ENCODE measurements at places on chromosomes 5 and 9.

DNA sequence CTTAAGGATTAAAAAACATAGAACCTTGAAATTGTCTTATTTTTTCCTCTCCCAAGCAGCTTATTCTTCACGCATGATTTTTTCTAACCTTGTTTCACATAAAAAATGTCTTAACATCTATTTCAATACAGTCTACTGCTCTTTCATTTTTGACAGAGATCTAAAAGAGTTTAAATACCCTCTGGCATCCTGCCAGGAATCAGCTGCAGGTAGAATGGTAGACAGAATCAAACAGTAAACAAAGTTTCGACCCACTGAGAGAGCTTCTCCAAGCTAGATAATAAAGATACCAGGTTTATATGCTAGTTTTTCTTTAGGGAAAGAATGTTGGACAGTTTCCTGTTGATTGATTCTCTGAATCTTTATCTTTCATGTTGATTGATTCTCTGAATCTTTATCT, 555.8 kb upstream of the CDH9 start:
- DNase-seq: no peak

DNA sequence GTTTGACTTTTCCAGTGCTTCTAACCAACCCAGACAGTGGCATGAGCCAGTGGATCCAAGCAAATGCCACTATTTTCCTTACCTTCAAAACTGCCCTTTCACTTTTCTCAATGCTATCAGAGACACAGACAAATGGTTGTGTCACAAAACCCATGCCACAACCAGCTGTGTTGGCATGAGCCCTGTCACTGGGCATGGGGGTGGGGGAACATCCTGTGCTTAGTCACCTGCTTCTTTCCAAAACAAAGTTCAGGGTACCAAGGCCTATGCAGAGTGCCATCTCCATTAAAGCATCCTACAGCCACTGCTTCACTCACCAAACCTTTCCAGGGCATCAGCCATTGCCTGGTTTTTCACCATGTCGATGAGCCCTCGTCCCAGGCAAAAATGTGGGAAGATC, 30.1 kb downstream of the NIPSNAP3B start:
- DNase-seq: peak; percentile 17

DNA sequence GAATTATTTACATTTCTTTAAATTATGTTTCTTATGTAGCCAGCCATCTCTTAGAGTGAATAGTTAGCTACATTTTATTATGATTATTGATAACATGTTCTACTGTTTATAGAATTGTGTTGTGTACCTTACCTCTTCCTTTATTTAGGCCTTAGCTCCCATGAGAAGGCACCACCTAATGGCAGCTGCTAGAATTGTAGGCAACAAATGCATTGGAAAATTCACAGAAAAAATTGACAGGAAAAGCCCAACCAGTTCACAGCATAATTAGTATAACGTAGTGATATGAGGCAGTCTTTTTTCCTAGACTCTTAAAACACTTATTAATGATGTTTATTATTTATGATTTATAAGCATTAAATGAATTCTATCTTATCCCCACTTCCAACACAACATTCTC, 175.8 kb downstream of the WDR70 start:
- no peak for DNase-seq

DNA sequence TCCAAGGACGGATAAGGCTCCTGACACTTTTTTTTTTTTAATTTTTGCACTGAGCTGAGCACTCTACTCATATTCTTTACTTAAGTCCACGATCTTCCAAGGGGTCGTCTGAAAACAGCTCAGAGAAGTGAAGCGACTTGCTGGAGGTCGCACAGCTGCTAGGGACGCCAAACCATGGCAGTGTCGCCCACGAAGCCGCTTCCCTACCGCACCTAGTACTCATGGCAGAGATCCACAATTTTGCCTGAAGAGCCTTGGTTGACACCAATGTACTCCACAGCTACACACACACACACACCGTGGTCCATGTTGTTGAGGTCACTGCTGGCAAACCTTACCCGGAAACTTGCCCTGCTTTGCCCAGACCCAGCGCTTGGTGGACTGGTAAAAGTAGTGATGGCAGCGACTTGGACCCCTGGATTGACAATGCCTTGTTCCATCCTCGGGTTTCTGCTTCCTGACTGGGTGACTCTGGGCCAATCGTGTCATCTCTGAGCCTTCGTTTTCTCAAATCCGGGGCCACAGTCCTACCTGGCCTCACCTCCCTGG, 521 bp upstream of the SLIT3 start:
- no peak for DNase-seq

- no peak for DNase-seq
Measured at GRCh38 chr5:74502479-74502950, 138.0 kb downstream of the ENC1 start.

GRCh38 chr9:1919229-1919628, 95.9 kb upstream of the SMARCA2 start:
- no peak for DNase-seq

DNA sequence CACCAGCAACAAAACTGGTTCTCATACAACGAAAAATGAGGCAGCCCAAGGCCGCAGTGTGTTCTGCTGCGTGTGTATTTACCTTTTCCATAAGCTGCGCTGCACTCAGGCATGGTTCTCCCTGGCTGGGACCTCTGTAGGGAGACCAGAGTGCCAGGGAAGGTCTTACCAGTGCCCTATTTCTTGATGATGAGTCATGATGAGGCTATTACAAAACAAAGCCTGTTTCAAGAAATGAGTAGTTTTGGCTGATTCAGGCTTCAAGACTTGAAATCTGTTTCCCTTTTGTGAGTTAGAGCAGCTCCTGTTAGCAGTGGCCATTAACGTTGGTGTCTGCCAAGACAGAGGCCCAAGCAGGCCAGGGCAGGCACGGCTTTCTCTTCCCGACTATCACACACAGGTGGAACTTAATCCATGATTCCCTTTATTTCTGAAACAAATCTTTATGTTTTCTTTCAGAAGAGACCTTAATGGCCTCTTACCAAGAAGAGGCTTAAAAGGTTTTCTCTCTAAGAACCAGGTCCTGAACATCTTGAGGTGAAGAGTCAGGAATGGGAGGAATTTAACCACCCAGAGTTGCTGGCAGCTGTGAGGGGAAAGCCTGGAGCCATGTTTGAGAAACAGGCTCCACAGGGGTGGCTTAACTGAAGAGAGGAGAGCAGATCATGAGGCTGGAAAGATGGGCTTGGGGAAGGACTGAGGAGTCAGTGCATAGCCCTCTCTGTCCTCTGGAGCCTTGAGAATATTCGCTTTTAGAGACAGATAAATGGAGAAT, 41.4 kb upstream of the TIFAB start:
- DNase-seq: no peak

DNA sequence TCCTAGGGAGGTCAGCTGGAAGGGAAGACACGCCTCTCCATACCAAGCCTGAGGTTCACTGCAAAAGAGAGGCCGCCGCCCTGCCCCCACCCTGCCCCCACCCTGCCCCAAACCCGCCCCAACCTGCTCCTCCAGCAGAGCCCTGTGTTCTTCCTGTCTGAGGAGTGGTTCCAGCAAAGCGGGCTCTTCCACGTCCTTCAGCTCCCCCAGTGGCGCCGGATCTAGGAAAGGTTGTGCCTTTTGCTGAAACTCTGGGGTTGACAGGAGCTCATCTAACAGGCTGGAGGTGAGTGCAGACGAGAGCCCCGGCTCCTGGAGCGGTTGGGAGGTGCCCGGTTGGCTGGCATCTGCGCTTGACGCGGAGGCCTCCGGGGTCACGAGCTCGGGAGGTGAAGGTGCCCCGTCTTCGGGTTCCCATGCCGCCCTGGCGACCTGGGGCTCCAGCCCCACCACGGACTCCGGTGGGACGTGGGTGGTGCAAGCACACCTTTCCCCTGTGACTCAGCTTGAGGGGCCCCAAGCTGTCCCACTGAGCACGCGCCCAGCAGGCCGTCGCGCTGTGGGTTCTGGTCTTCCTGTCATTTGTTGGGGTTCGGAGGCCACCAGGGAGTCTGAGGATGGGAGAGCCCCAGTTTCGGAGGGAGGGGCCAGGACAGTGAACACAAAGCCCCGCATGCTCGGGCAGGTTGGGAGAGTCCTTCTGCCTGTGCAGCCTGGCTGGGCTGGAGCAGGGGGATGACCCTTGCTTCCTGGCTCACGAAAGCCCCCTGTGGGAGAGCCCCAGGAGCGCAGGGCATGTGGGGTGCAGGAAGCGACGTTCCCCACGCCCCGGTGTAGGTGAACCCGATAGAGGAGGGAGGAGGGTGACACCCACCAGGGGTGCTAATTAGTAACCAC, 1467.1 kb downstream of the FOXD4L5 start:
- peak; percentile 64 for DNase-seq

- DNase-seq: no peak
Measured at GRCh38 chr9:81264516-81264915, 424.8 kb downstream of the TLE1 start.

DNA sequence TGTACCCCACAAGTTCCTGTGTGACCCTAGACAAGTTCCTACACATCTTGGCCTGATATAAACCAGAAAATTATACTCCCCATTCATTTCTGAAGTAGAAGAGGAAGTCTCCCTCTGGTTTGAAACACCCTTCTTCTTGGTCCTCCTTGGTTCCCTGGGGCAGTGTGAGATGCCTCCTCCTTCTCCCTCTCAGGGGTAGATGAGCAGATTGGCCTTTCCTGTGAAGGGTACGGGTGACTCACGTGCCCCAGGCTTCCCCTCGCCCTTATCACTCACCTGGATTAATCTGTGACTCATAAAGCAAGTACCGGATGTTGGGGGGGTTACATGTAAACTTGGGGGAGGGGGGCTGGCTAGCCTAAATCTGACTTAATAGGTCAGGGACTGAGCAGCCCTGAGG, 11.1 kb upstream of the AQP3 start:
- DNase-seq: peak; percentile 61

- DNase-seq: no peak
Measured at GRCh38 chr5:98989727-98990126, 60.9 kb upstream of the CHD1 start.

- no peak for DNase-seq
Measured at GRCh38 chr9:6991418-6991817, 233.6 kb downstream of the KDM4C start.

DNA sequence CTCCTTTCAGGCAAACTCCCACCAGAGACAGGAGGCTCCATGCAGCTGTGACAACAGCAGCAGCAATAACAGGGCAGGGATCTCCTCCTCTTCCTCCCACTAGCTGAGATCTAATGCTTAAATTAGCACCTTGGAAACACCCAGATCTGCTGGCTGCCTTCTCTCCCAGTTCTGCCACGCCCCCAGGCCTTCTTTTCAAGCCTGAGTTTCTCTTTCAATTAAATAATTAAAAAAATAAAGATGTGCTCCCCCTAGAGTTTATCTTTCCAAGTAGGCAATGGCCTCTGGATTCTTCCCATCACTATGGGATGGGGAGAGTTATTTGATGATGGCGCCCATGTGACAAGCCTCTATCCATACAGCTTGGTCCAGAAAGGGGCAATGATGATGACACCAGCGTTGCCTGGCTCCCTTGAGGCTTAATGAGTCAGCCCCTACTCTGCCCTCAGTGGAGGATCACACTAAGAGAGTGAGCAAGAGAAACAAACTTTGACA, 3.8 kb downstream of the FAM219A start:
- DNase-seq: peak; percentile 35

GRCh38 chr9:70015099-70015498, 28.5 kb upstream of the MAMDC2 start:
- no peak for DNase-seq

DNA sequence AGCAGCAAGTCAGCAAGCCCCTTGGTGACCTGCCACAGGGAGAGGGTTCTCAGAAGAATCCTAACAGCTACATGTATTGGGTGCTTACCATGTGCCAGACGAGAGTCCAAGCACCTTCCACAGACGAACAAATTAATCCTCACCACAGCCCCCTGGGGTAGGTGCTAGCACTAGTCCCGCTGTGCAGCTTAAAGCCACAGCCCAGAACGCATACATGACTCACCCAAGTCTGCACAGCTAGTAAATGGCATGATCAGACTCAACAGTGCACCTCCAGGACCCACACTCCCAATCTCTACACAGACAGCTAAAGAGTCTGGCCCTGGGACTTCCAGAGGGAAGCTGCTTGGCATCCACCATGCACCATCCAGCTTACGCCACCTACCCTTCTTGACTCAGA, 111.5 kb downstream of the PAX5 start:
- DNase-seq: no peak

DNA sequence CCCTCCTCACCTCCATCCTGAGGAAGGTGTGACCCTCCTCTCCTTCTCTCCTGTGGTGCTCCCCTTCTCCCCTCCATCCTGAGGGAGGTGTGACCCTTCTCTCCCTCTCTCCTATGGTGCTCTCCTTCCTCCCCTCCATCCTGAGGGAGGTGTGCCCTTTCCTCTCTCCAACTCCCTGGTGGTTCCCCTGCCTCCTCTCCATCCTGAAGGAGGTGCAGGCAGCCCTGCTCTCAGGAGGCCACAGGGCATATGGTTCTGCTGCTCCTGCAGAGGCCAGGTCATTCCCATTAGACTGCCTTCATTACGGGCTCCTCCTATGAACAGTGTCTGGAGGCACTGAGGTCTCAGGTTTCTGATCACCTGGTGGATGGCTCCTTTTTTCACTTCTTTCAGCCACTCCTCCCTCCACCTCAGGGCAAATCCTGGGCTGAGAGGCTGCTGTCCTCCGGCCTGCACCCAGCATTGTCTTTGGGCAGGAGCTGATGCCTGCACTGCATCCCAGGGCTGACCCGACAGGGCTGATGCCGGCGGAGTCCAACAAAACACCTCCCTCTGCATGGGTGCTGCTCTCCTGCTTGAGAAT, 197.1 kb downstream of the MED10 start:
- no peak for DNase-seq

DNA sequence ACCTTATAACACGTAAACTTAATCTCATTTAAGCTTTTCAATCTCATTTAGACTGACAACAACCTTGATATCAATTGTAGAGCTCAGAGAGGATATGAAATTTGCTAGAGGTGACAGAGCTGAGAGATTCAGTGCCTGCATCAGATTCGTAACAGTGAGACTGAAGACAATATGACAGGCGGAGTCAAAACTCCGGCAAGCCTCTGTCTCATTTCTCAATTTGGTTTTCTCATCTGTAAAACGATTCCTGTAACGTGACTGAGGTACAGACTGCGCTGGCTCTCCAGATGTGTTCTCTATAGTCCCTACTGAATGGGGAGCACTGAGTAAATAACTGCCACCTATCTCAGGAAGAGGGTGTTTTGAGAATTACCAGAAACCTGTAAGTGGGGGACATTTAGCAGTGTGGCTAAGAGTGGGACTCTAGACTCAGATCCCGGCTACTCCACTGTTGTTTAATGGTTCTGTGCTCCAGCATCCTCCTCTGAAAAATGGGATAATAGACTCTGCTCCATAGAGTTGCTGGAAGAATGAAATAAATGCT, 3.0 kb upstream of the MCIDAS start:
- no peak for DNase-seq

DNA sequence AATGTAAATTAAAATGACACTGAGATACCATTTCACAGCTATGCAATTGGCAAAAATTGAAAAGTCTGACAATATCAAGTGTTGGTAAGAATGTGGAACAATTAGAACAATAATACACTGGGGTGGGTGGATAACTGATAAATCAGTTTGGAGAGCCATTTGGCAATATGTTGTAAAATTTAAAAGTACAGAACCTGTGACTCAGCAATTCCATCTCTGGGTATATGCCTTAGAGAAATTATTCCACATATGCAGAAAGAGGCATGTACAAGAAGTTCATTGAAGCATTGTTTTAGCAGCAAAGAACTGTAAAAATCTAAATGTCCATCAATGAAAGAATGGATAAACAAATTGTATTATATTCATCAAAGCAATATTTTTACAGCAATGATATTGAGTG, 89.3 kb upstream of the NR3C1 start:
- DNase-seq: no peak
